ENCODE measurements at places on chromosomes 4 and X.

- DNase-seq, result no peak
- H3K36me3 ChIP-seq, result no peaks in the 10 kb centered on the region
- H3K4me1 ChIP-seq, result peaks cover 6% of the 10 kb centered on the region
- H3K4me3 ChIP-seq, result no peak overlapping the region
- H3K27ac ChIP-seq, result no peak overlapping the region
- H3K27me3 ChIP-seq, result no peaks in the 10 kb centered on the region
These were observed 226.1 kb downstream of the ANKRD50 start for GRCh38 chr4:124486423-124486822.

DNA sequence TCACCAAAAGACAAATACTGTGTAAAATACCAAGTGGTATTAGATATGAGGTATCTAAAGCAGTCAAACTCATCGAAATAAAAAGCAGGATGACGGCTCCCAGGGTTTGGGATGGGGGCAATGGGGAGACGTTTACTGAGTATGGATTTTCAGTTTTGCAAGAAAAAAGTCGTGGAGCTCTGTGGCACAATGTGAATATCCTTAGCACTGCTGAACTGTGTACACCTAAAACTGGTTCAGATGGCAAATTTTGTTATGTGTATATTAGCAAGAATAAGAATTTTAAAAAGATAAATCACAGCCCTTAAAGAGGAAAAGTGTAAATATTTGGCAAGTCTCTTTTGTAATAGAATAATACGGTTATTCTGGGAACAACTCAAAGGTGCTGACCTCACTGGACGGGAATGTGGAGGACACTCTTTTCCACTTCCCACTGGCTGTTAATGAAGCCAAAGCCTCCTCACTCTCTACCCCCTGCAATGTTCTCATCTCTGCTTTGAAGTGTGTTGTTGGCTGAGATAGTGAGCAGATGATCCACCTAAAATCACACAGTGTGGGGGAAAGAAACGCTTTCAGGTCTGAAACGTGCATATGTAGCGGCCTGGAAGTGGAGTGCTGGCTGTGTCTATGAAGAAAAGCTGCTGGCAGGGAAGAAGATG is 49.2 kb downstream of the SEL1L3 start:
- peak; percentile 90 for DNase-seq
- no peaks in the 10 kb centered on the region for H3K36me3 ChIP-seq
- no peak overlapping the region for H3K4me3 ChIP-seq

GRCh38 chrX:153967536-153968224 is 3.9 kb downstream of the HCFC1 start:
- peaks cover 6% of the 10 kb centered on the region for H3K4me1 ChIP-seq
- no peak for DNase-seq

GRCh38 chr4:87659247-87659931 is 9.3 kb downstream of the DMP1 start:
- no peaks in the 10 kb centered on the region for H3K27me3 ChIP-seq
- DNase-seq, result peak; percentile 17
- H3K36me3 ChIP-seq, result no peaks in the 10 kb centered on the region
- H3K4me3 ChIP-seq, result no peak overlapping the region
- H3K4me1 ChIP-seq, result peaks cover 10% of the 10 kb centered on the region
- no peak overlapping the region for H3K27ac ChIP-seq

DNA sequence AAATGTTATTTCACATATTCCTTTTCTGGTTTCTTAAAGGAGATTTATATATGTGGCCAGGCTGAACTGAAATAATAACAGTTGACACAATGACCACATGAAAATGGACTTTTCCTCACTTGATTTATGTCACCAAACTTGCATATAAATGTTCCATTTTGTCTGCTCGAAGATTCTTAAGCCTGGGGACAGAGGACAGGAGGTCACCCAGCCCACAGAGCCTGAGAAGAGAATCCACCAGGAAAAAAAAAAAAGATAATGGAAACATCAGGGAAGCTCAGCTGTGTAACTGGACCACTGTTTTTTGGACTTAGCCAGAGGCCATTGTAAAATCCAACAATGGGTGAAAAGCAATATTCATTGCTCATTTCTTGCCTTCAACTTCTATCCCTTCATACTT is 359.0 kb upstream of the FGF16 start:
- no peak overlapping the region for H3K4me3 ChIP-seq
- H3K36me3 ChIP-seq, result no peaks in the 10 kb centered on the region
- H3K27me3 ChIP-seq, result no peaks in the 10 kb centered on the region
- H3K27ac ChIP-seq, result no peak overlapping the region
- no peak for DNase-seq

- no peak overlapping the region for H3K27ac ChIP-seq
- no peaks in the 10 kb centered on the region for H3K4me1 ChIP-seq
- H3K4me3 ChIP-seq, result no peak overlapping the region
These were observed 2.6 kb downstream of the PGK1 start for GRCh38 chrX:78106651-78106986.

- H3K4me3 ChIP-seq, result no peak overlapping the region
- no peak for DNase-seq
- no peaks in the 10 kb centered on the region for H3K36me3 ChIP-seq
- H3K27ac ChIP-seq, result no peak overlapping the region
- H3K27me3 ChIP-seq, result no peaks in the 10 kb centered on the region
These were observed 6.0 kb downstream of the GRIA3 start for GRCh38 chrX:123190096-123190495.

- no peak overlapping the region for H3K27ac ChIP-seq
- no peaks in the 10 kb centered on the region for H3K36me3 ChIP-seq
- H3K4me3 ChIP-seq, result no peak overlapping the region
- DNase-seq, result peak; percentile 16
These were observed 733.3 kb downstream of the RPA4 start for GRCh38 chrX:97616883-97617530.

GRCh38 chrX:9163214-9163709 is 129.3 kb upstream of the FAM9B start:
- H3K4me1 ChIP-seq, result no peaks in the 10 kb centered on the region
- H3K27ac ChIP-seq, result no peak overlapping the region
- no peaks in the 10 kb centered on the region for H3K27me3 ChIP-seq
- no peak overlapping the region for H3K4me3 ChIP-seq
- DNase-seq, result no peak

DNA sequence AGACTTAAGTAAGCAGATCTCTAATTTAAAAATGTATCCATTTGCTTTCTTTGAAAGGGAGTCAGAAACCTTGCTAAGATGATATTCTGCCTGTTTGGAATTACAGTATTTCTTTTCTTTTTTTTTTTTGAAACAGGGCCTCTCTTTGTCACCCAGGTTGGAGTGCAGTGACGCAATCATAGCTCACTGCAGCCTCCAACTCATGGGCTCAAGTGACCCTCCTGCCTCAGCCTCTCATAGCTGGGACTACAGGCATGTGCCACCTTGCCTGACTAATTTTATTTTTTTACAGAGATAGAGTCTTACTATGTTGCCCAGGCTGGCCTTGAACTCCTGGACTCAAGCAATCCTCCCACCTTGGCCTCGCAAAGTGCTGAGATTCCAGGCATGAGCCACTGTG is 40.0 kb downstream of the ANAPC4 start:
- no peaks in the 10 kb centered on the region for H3K4me1 ChIP-seq
- H3K27me3 ChIP-seq, result no peaks in the 10 kb centered on the region
- no peak for DNase-seq
- no peak overlapping the region for H3K4me3 ChIP-seq
- no peaks in the 10 kb centered on the region for H3K36me3 ChIP-seq

DNA sequence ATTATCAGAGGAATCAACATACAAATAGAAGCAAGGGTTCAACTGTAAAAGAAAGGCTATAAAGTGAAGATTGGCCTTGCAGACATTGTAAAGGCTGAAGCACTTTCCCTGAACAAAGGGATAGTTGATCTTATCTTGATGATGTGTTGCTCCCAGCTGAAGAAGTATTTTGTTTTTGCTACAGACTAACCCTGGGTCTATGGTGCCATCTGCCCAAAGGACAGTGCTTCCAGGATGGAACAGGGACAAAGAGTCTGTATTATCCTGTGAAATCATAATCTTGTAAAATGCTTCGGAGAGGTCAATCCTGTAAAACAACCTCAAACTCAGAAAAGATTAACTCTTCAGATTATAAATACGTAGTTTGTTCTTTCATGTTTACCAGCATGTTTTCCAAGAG is 251.7 kb upstream of the ANKRD50 start:
- no peak overlapping the region for H3K27ac ChIP-seq
- no peaks in the 10 kb centered on the region for H3K36me3 ChIP-seq
- no peaks in the 10 kb centered on the region for H3K27me3 ChIP-seq
- peak; percentile 43 for DNase-seq

GRCh38 chr4:39637221-39637585 is 1.5 kb downstream of the SMIM14 start:
- no peak for DNase-seq
- no peaks in the 10 kb centered on the region for H3K36me3 ChIP-seq
- peaks cover 5% of the 10 kb centered on the region for H3K4me1 ChIP-seq
- no peaks in the 10 kb centered on the region for H3K27me3 ChIP-seq
- peak overlapping the region; percentile 31 for H3K4me3 ChIP-seq

- H3K27me3 ChIP-seq, result no peaks in the 10 kb centered on the region
- no peak overlapping the region for H3K4me3 ChIP-seq
- no peak overlapping the region for H3K27ac ChIP-seq
- DNase-seq, result peak; percentile 4
These were observed 24.3 kb downstream of the RAI2 start for GRCh38 chrX:17836830-17837229.

DNA sequence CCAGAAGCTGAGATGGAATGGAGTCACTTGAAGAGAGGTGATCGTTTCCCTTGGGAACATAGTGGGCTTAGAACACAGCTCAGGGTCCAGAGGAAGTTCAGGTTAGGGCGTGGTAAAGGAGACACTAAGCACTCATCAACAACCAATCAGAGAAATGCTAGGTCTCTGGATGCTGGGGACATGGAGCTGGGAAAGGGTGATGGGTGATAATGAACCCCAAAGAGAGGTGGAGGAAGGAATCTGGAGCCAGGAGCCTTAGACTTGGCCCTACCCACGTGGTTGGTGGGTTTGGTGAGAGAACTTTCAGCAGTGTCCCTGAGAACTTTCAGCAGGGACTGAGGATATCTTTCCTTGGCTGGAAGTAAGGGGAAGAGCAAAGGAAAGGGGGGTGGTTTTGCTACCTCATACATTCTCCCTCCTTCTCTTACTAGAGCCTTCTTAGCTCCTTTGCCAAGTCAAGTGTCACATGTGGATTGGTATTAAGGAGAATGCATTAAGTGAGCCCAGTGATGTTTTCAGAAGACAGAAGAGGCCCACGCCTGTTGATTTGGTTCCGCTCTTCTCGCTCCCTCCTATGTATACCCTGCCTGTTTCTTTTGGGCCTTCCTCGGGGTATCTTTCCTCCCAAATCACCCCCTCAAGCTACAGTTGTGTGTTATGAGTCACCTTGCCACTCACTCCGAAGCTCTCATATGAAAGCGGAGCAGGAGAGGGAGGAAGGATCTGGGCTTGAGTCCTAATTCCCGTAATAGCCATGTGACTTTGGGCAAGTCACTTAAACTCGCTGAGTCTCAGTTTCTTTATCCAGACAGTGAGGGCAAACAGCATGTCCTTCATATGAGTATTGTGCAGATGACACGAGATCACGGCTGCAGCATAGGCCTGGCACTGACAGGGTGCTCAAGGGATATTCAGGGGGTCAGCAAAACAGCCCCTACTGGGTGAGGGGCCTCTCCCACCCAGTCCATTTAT is 63.1 kb downstream of the TSC22D3 start:
- H3K4me1 ChIP-seq, result no peaks in the 10 kb centered on the region
- no peak for DNase-seq
- H3K36me3 ChIP-seq, result peaks cover 3% of the 10 kb centered on the region
- no peak overlapping the region for H3K4me3 ChIP-seq

DNA sequence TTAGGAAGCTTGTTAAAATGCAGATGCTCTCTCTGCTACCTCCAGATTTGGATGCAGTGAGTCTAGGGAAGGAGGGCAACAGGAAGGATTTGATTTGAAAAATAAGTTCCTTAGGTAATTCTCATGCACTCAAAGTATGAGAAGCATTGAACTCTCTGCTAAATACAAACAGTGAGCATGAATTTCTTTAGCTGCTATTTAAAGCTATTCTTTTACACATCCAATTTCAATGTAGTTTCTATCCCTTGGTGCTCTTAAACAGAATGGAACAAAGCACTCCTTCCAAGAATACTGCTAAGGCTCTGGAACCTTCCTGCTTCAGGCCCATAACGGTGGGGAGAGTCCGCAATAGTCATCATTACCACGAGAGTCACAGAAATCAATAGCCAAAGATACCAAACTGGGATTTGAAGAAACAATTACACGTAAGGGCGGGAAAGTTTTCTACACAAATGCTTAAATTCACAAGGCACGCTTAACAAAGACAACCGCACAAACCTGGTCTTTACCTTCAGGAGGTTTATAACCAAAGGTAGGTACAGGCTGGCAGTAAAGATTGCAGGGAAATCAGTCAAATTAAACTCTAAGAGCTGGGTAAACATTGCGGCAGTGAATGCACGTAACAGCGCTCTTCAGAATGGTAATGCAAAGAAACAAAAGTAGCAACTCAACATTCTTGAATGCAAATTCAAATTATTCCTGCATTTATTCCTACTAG is 123.2 kb upstream of the NAP1L5 start:
- no peak overlapping the region for H3K27ac ChIP-seq
- H3K36me3 ChIP-seq, result no peaks in the 10 kb centered on the region
- H3K4me3 ChIP-seq, result no peak overlapping the region

DNA sequence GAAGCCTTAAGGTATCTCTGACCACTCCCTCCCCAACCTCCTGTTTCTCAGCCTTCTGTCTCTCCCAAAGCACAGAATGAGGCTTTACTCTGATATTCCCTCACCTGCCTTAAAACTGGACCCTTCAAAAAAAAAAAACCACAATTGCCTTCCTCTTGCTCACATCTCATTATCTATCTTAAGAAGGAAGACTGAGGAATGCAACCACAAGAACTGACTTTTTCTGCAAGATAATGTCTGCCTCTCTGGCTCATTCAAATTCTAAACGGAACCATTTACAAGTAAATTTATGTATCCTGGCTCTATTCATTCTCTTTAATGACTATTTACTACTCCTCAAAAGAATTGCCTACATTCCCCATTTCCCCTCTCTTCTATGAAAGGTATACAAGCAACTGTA is 545.5 kb upstream of the HTR2C start:
- no peaks in the 10 kb centered on the region for H3K36me3 ChIP-seq
- H3K27ac ChIP-seq, result no peak overlapping the region
- no peaks in the 10 kb centered on the region for H3K27me3 ChIP-seq
- no peak overlapping the region for H3K4me3 ChIP-seq

DNA sequence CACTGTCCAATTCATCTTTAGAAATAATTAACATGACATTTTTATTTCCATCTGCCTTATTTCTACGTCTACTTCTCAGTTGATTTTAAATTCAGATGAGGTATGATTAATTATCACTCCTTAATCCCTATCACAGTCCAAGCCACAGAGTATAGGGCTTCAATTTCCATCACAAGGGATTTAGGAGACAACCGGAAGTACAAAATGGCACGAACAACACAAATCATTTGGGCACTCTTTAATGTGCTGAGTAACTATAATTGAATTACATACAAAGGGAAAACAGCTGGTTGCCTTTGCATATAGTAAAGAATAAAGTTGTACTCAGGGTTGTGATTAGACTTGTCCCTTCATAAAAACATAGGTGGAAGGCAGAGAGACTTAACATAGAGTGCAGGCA is 290.4 kb upstream of the MAGEB16 start:
- no peaks in the 10 kb centered on the region for H3K36me3 ChIP-seq
- H3K4me3 ChIP-seq, result no peak overlapping the region
- no peak for DNase-seq
- no peaks in the 10 kb centered on the region for H3K4me1 ChIP-seq
- H3K27ac ChIP-seq, result no peak overlapping the region
